ENCODE measurements at places on chromosomes 1 and 21.

DNA sequence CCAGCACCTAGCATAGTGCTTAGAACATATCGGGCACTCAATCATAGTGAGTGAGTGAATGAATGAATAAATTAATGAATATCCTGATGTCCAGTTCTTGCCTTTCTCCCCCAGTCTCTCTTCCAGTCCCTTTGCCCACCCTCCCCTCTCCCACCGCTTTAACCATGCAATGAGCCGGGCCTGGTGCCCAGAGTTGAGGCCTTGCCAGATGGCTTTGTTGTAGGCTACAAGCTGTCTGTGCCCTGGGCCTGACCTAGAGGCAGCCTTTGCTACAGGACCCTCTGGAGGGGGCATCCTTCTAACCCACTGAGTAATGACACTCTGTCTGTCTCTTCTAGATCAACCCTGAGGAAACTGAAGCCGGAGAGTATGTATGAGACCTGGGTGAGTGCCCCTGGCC is 6.9 kb downstream of the CASQ1 start:
- no peak for DNase-seq

- no peak for DNase-seq
Observed at GRCh38 chr1:94980582-94981574, 54.0 kb upstream of the CNN3 start.

- DNase-seq: no peak
Observed at GRCh38 chr1:191641420-191642260, 516.6 kb upstream of the RGS18 start.

- no peak for DNase-seq
Observed at GRCh38 chr1:4638345-4638729, 16.1 kb upstream of the AJAP1 start.

GRCh38 chr1:200379432-200379757 is 30.4 kb downstream of the ZNF281 start:
- no peak for DNase-seq

GRCh38 chr21:44510508-44511218 is 29.3 kb downstream of the KRTAP10-1 start:
- peak; percentile 41 for DNase-seq

DNA sequence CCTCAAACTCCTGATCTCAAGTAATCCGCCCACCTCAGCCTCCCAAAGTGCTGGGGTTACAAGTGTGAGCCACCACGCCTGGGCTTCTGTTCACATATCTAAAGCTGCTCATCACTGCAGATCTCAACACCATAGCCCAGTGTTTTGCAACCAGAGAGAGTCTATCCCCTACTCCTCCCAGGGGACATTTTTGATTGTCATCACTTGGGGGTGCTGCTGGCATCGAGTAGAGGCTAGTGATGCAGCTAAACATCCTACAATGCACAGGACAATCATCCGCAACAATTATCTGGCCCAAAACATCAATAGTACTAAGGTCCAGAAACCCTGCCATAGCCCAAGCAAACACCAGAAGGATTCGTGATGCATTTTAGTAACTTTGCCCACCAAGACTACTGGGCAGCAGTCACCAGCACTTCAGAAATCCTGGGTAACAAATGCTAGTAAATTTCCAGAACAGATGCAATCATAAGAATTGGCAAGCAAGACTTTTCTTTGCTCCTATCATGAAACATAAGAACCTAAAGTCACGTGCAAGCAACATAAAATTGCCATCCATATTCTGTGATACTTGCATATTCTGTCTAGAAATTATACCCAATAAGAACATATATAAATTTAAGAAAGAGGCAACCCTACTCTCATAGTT is 159.2 kb downstream of the APP start:
- no peak for DNase-seq

GRCh38 chr1:117581391-117581943 is 24.4 kb upstream of the TENT5C start:
- DNase-seq: no peak

- DNase-seq: no peak
Observed at GRCh38 chr1:154148807-154149206, 6.1 kb downstream of the NUP210L start.

DNA sequence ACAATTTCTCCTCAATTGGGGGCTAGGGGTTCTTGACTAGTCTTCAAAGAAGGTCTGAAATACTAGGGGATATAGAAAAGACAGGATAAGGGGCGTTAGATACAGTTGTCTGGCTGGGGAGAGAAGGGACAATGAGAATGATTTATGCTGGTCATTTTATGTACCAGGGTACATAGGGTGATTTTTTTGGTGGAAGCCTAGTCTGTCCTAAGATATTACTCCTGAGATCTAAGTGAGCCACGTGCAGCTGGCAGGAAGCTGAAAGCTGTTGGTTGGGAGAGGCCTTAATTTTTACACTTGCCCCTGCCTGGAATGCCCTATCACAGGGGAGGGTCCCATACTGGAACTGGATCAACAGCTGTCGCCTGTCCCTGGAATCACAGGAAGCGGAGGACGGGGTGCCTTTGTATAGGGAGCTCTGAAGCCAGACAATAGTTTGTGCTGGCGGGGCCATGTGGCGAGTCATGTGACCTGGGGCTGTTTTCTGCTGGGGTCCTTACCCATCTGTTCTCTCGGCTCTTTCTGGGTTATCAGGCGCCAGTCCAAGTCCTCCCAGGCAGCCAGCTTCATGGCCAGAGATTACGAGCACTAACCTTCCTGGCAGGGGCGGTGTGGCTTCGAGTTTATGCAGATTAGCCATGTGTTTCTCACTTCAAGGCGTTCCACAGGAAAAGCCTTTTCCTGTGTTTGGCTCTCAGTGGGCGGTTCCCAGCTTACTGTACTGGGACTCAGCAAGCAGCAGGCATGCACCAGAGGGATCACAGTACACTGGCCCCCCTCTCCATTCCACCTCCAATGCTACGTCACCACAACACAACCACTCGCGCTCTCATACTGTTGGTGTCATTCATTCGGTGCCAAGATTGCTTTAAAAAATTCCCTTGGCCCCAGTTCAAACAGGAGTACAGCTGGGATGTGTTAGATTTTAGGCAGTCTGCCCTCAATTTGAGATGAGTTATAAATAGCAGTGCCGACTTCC is 27.5 kb downstream of the ARID1A start:
- DNase-seq: peak; percentile 43

DNA sequence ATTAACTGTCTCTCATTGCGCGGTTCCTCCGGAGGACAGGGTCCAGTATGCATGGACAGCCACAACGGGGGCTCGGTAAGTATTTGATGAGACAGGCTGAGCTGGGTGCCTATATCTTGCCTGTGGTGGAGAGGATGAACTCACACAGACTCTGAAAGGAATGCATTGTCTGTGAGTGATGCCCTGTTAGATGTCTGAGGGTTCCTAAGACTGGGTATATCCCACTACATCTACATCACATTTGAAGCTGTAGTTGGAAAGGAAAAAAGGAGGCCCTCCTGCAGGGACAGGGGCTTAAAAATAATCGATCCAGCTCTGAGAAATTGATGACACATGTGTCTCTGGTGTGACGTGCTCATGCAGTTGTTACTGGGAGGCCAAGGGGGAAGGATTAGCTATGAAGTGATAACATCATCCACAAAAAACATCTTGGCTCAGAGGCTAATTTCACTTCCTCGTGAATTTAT is 1.9 kb downstream of the ADARB1 start:
- DNase-seq: no peak

DNA sequence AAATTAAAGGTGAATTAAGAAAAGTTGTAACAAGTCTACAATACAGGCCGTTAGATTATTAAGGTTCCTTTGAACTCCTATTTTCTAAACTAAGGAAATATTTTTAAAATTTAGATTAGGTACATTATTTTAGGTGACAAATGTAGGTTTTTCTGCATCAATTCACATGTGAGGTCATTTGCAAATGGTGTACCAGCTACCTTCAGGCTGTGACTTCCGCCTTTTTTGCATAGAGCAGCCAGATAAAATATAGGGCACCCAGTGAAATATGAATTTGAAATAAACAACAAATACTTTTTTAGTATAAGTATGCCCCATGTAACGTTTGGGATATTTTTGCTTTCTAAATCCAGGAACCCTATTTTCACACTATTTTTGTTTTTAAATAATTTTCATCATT is 544.0 kb downstream of the LMO4 start:
- DNase-seq: no peak

- no peak for DNase-seq
Observed at GRCh38 chr1:33727310-33727709, 136.6 kb upstream of the HMGB4 start.

- DNase-seq: no peak
Observed at GRCh38 chr21:27806281-27806680, 839.4 kb upstream of the ADAMTS5 start.

DNA sequence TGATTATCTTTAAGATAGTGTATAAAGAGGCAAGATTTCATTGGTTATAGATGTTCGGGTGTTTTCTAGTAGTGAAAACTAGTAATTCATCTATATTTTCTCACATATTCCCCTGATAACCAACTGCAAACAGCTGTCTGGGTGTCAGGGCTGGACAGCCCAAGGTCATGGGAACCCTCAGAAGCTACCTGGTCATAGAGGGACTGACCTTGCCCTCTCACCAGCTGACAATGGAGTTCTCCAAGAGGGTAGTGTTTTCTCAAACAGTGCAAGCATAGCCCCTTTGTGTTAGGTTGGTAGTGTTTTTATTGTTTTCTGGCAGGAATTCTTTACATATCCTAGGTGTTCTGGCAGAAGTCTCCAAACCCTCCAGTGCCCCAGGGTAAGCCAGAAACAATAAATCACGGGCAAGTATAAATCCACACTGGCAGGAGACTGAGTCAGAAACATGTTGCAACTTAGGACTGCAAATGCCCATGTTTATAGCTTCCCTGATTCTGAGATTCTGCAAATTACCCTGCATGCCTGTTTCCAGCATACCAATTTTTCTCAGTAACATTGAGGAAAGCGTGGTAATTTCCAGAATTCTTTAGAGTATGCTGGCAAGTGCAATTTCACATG is 82.8 kb upstream of the ATP1A1 start:
- DNase-seq: no peak
